HFFc6 (cell line): ENCODE measurements at places on chromosomes 5 and 9. TPM values are rescaled to one million over a fixed set of nuclear protein-coding genes. Genes with fewer than 3 reads are reported as not detected.

The ADAMTSL2 gene
- not detected in 3 replicates for total RNA-seq

The NTNG2 gene
- total RNA-seq, result 0.46 and 0.50 TPM in 2 replicates

DNA sequence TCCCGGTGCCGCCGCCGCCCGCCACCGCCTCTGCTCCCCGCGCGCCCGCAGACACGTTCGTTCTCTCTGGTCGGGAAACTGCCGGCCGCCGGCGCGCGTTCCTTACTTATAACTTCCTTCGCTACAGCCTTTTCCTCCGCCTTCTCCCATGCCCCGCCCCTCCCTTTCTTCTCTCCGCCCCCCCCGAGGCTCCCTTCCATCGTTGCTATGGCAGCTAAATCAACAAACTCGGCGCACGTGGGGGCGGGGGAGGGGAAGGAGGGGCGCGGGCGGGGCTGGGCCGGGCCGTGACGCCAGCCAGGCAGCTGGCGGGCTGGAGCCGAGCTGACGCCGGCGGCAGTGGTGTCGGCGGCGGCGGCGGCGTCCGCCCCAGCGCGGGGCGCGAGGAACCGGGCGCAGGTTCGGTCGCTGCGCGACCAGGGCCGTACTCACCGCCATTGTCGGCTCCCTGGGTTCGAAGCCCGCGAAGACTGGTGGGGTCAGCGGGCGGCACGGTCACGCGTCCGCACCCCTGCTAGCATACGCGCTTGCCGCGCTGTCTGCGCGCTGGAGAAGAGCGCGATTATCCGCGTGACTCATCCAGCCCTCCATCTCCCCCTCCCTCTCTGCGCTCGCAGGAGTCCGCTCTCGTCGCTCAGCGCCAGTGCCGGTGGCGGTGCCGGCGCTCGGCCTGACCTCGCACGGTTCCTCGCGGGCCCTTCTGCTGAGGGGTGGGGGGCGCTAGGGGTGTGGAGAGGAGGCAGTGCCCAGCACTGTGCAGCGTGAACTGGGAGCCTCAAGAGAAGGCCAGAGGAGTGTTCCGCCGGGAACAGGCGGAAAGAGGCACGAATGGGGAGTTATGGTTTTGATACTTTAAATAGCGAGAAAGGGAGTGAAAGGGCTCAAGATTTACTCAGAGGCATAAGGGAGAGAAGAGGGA, at the start of gene KLF4:
KLF4 (minus strand) TSS at position 83 of the 919 bp plus-strand sequence. CDS start 597 bp downstream, outside the sequence.
- peak; percentile 79 for DNase-seq

The GADD45G gene
- total RNA-seq, result 0.19 to 0.50 TPM (median 0.29 TPM) in 3 replicates

DNA sequence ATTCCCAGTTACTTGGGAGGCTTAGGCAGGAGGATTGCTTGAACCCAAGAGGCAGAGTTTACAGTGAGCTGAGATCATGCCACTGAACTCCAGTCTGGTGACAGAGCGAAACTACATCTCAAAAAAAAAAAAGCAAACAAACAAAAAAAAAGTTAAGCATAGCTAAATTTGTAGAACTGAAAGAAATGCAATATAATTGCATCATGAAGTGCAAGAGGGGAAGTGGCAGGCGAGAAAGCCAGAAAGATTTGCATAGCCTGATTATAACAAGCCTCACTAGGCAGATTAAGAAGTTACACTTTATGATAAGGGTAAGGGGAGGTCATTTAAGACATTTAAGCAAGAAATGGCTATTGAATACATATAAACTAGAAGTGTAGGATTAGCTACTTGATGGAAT, 187.1 kb downstream of the EDIL3 start:
- DNase-seq, result no peak

DNA sequence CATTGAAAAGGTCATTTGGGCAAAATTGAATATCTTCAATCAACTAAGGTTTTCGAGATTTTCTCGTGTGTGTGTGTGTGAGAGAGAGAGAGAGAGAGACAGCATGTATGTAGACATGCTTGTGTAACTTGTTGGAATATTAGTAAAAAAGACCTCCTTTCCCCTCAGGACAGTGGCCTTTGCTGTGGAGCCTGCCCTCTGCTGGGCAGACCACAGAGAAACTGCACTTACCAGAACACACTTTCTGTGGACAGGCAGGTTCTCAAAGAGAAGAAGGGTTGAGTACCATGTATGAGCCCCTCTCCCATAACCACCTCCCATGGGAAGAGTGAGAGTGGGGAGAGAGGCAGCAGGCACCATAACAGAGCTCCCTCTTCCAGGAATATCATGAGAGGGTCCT, 45.6 kb downstream of the CFAP90 start:
- no peak for DNase-seq

The GRXCR2 gene
- not detected in 3 replicates for total RNA-seq

The PCDHGA12 gene
- total RNA-seq, result 8.6 to 21.0 TPM (median 9.2 TPM) in 3 replicates

GRCh38 chr5:156402387-156402921, 75.5 kb downstream of the SGCD start:
- no peak for DNase-seq

The TAF11L5 gene
- not detected in 3 replicates for total RNA-seq
